T-helper 1 cell treated with Interleukin-12 subunit alpha and Interleukin-12 subunit beta and Interleukin-4 antibody, amounts not matched to agents 30 ng/mL and 1 ng/mL, for 36 hours (primary cell): ENCODE measurements at places on chromosomes 2 and 18. TPM values are rescaled to one million over a fixed set of nuclear protein-coding genes. Genes with fewer than 3 reads are reported as not detected.

Gene PDE1A
- total RNA-seq: not detected in 2 replicates

Gene TEX44
- total RNA-seq: not detected in 2 replicates

Gene EML6
- total RNA-seq: 0.54 and 1.3 TPM in 2 replicates

Gene THSD7B
- not detected in 2 replicates for total RNA-seq

Gene PAIP2B
- 0.66 and 0.74 TPM in 2 replicates for total RNA-seq

Gene CNGA3
- not detected in 2 replicates for total RNA-seq

Gene CAPN13
- total RNA-seq: not detected in 2 replicates

Gene FBXO41
- total RNA-seq: 16.6 and 17.5 TPM in 2 replicates

Gene RFTN2
- not detected in 2 replicates for total RNA-seq

Gene PRKAG3
- not detected in 2 replicates for total RNA-seq

Gene MC2R
- not detected in 2 replicates for total RNA-seq

Gene HYCC2
- total RNA-seq: 37.8 and 39.8 TPM in 2 replicates

Gene LIPG
- total RNA-seq: not detected in 2 replicates

Gene STON1
- total RNA-seq: 1.5 and 1.6 TPM in 2 replicates

Gene LIMS3
- total RNA-seq: 0.27 and 0.59 TPM in 2 replicates

Gene ASB18
- not detected in 2 replicates for total RNA-seq

Gene LIMS2
- 12.4 and 13.9 TPM in 2 replicates for total RNA-seq

Gene KCNE4
- total RNA-seq: not detected in 2 replicates

Gene COLEC12
- not detected in 2 replicates for total RNA-seq

Gene GREB1L
- total RNA-seq: not detected in 2 replicates
